ENCODE measurements at places on chromosomes 6 and 20.

DNA sequence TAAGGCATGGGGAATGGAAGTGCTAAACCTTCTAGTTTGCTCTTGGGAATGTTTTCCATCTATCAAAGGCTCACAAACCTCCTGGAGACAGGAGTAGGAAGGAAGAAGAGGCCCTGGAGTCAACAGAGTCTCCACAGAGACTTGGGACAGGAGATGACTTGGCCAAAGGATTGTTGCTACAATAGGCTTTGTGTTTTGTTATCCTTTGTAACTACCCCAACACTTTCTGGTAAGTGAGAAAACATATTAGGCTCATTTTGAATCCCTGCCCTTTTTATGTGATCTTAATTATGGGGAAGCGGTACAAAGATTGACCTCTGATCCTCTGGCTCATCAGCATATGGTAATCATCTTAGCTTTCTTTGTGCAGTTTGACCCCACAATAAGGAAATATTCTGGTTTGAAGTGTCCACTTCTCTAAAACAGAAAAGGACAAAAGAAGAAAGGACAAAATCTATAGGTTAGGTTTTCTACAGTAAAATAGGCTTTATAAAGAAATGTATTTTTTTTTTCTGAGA lies 24.1 kb upstream of the GTF3C6 start:
- no peak for DNase-seq

DNA sequence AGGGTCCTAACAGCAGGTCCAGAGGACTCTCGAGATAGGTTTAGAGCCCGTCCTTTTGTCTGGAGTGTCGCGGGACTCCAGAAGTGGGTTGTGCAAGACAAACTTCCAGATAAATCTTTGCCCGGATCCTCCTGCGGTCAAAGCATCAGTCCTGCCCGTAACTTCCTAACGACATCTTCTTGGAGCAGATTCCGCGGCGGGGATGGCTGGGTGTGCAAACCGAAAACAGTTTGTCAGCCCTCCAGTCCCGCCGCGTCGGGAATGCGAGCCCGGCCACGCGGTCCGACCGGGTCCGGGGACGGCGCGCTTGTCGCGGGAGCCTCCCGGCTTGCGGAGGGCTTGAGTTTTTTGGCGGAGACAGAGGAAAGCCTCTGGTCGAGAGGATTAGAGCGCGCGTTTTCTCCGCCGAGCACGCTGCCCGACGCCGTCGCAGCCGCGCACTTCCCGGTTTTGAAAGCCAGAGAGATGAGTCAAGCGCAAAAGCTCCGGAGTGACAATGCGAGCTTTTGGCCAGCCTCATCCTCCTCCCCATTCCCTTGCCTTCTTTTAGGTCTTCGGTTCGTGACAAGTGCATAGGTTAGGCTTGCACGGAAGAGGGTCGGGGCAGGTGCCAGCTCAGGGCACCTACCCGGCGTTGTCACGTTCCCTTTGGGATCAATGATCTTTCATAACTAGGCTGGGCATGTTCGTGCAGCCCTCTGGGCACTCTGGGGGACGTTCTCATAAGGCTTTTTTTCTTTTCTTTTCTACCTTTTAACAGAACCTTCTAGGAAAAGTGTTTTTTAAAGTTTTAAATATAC lies 91.3 kb upstream of the PRDM1 start:
- no peak for DNase-seq

DNA sequence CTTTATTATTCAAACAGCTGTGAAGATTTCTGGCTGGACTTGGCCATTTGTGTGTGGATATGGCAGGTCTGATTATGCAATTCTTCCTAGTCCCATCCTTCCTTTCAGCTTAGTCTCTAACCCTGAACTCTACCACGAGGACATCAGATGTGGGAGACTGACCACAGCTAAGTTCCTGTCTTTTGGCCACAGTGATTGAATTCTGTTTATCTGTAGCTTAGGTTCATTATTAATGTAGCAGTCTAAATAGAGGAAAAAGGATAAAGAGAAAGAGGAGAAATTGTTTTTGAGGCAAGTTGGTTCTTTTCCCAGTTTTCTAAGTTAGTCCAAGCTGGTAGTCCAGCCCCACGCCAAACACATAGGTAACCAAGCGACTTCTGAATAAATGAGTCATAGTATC lies 598.9 kb downstream of the RFPL4B start:
- no peak for DNase-seq

DNA sequence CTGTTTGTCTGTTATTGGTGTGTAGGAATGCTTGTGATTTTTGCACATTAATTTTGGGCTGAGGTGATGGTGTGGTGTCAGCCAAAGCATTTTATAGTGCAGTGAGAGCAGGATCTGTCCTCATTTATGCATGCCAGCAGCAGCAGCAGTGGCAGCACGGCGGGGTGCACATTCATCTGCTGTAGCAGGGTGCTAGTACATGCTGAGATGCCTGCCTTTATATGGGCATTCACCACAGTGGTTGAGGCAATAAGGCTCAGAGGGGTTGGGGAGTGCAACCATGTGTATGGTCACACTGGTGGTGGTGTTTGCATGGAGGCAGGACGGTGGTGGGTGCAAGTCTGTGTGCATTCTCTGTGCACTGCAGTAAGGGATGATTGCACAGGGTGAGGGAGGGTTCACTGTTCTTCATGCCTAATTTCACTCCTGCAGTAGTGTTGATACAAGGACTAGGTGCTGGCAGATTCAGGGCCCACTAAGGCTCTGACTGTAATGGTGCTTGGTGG lies 129.3 kb upstream of the SYNCRIP start:
- no peak for DNase-seq

GRCh38 chr6:121666814-121667213 lies 231.4 kb downstream of the GJA1 start:
- DNase-seq: peak; percentile 78

DNA sequence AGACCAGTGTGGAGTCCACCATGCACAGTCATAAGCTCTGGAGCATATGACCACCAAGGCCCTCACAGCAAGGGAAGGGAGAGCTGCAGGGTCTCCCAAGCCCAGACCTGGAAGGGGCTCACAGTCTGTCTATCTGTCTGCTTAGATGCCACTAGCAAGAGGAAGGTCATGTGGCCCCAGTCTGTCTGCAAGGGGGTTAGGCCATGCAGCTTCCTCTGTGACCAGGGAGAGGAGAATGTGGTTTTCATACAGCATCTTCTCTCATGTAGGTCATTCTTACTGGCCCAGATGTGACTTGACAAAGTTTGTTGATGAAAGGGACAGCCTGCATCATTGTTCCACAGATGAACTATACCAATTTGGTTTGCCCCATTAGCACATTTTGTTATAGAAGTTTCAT lies 260.8 kb downstream of the FARS2 start:
- DNase-seq: no peak

DNA sequence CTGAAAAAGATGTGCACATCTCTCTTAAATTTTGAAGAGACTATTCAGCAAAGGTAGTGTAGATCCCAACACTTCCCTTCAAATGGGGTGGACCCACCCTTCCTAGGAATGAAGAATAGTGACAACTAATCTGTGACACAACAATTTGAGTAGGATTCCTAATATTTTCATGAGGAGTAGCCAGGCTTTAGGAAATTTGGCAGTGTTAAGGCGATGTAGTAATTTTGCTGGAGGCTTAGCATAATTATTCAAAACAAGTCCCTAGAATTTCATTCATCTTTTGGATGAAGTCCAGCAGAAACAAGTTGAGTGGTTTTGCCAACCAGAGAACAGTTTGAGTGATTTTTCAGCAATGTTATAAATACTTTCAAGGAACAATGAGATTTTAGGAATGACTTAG lies 52.4 kb downstream of the ELOVL4 start:
- no peak for DNase-seq

DNA sequence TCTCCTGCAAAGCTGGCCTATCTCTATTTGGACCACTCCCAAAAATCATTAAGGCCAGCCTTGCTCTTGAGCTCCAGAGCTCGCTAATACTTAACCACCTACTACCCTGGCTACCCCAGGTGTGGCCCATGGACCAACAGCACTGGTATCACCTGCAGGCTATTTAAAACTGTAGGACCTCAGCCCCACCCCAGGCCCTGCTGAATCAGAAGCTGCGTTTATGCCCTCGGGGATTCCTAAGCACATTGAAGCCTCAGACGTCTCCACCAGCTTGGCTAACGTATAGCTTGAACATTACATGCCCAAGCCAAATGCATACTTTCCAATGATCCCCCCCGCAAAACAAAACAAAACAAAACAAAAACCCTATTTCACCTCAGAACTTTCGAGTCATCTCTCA lies 19.7 kb upstream of the SPAG4 start:
- DNase-seq: no peak

DNA sequence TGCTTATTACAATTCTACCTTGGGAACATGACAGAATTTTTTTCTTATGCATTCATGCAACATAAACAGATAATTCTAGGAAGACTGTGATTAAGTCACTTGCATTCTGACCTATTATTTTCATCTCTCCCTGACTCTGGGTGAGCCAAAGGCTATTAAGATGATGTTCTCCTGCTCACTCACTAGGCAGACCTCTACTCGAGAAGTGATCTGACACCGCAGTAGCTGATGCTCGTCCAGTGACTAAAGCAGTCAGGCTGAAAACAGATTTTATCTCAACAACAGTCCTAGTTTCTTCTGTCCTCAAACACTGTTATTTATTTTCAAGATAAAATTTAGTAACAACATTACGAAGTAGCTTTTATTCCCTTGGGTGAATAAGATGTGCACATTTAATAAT lies 17.3 kb downstream of the NAA20 start:
- DNase-seq: no peak

DNA sequence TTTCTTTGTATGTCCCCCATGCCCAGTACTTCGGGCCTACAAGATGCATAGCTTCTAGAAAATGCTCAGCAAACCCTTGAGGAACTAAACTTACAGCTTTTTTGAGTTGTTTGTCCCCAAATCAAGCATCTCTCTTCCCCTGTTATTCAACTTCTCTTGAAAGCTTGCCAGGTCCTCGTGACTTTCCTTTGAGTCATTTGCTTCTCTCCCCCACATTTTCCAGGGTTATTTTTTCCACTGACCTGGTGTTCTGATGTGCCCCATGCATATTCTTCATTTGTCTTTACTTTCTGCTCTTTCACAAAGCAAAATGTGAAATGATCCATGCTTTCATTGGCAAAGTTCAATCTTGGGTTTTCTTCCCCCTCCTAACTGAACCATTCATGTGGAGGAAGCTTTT lies 204.8 kb downstream of the TFAP2A start:
- peak; percentile 30 for DNase-seq

- DNase-seq: no peak
Measured at GRCh38 chr6:149965194-149966020, 1.7 kb downstream of the ULBP1 start.

GRCh38 chr6:2581611-2582010 lies 169.1 kb downstream of the MYLK4 start:
- peak; percentile 40 for DNase-seq

DNA sequence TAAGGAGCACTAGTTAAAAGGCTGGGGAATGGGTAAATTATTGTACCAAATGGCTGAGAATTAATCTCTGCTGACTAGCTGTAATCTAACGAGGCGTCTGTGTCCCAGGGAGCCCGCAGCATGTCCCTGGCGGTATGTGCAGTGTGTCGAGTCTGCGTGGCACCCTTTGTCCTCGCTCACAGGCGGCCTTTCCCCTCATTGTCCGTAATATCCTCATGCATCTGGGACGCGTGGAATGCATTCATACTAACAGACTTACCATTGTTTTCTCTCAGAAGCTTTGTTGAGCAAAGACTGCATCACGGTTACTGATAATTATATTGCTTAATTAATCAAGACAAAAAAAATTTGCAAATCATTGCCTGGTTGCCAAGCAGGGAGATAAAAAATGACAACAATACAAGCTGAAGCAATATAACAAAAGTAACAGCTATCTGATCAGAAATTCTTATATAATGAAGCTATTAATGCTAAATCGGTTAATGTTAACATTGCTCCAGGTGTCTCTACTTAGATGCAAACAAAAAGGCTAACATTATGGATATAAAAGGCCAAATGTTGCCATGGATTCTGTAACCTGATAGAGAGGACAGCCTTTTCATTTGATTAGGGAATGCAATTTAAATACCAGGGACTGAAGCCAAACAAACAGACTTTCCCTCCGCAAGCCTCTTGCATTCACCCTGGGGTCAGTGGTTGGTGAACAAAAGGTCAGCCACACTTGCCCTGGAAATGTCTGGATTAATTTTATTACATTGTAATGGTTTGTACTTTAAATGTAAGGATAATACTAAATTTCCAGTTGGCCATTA lies 124.8 kb downstream of the INSM1 start:
- no peak for DNase-seq

GRCh38 chr6:32151863-32152768 lies at the start of gene PRRT1:
PRRT1 (minus strand) TSS chr6:32151939; CDS start chr6:32151827, 112 bp downstream.
- DNase-seq: no peak

GRCh38 chr20:10014431-10014830 lies 20.4 kb upstream of the ANKEF1 start:
- DNase-seq: no peak

DNA sequence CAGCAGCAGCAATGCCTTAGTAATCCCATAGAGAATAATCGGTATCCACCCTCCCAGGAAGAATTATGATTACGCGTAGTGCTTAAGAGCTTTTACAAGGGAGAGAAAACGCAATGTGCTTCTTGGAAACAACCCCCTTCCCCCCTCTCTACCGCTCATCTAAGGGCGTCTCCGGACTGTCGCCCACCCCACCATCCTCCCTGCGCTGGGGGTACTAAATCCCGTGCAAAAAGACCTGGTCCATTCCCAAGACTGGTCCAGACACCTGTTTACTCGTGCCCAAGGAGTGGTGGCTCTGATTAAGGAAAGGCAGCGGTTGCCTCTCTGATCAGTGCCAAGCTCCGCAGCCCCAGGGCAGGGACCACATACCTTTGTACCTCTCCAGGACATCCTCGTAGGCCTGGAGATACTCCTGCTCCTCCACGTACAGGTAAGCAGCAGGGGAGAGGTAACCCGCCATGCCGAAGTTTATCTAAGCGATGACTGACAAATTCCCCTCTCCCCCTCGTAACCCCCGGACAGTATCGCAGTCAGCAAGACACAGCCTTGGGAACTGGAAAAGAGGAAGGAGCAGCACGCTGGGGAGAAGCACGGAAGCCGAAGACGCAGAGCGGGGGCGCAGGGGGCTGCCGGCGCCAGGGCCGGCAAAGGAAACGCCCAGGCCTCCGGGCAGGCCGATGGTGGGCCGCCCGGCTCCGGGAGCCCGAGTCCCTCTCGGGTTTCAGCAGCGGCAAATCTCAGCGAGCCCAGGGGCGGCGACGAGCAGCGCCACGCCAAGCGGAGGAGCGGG lies 112.0 kb upstream of the BEND6 start:
- DNase-seq: no peak

GRCh38 chr6:96465321-96465903 lies 56.2 kb upstream of the UFL1 start:
- DNase-seq: no peak

DNA sequence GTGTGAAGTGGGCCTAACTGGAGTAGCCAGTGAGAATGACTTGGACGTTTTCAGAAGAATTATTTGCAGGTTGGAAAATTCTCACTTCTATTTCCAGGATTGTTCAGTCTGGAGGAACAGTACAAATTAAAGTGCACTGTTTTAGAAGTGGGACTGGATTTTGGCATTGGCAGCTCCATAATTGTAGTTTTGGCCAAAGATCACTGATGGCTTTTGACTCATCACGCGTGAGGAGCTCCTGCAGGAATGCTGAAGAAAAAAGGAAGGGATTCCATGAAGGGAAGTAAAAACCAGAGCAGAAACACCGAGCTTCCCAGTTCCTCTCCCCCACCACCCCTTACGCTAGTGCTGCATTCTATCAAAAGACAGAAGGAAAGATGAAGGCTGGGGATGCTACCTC lies 103.5 kb downstream of the JARID2 start:
- DNase-seq: no peak

All from COLO829 (cell line).